ENCODE measurements at places on chromosomes 2 and 18.

DNA sequence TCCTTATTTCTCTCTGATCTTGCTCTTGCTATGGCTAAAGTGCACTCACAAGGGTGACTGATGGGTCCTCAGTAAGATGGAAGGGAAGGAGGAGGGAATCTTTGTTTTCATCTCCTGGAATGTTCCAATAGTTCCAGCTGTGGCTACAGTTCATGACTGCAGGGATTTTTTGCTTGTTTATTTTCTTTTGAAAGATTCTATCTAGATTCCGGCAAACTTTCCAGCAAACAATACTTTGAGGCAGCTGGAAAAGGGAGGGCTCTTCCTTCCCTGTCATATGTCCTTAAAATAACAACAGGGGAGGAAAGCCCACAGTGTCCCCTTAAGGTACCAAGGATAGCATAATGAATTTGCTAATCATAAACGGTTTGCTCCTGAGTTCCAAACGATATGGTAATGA lies 111.3 kb upstream of the SLC14A2 start:
- DNase-seq = no peak

DNA sequence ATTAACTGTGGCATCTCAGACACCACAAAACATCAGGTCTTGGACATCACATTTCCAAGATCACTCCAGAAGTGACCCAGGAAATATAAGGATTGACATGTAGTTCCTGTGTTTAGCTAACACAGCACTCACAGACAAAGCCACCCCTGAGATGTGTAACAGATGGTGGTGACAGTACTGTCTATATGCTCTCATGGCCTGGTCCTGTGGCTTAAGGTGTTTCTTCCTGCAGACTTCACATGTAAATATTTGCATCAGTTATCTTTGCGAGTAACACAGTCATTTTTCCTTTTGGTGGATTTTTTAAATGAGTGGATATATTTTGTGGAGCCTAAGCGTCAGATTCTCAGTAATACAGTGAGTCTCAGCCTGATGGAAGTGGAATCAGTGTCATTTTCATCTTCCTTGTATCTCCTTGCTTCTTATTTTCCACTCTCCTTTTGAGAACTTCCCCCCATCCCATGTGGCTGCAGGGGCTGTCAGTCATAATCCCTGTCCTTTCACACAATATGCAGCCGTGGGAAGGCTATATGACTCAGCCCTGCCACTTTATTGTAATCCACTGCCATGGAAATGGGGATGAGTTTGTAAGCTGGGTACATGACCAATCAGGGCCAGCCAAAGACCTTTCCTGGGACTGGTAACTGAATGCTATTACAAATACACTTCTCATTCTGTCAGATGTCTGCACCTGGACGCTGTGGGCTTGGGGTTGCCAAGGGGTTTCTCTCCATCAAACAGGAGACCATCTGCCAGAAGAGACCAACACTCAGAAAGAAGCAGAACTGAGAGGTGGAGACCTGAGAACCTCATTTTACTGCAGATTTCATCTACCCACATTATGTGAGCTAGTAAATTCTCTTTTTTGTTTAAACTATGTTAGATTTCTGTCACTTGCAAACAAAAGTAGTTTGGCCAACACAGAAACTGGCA lies 74.3 kb downstream of the ICOS start:
- no peak for DNase-seq

GRCh38 chr2:96636551-96637171 lies 1.5 kb downstream of the KANSL3 start:
- no peak for DNase-seq

- no peak for DNase-seq
Observed at GRCh38 chr18:8826971-8827370, 121.6 kb downstream of the MTCL1 start.

- peak; percentile 14 for DNase-seq
Observed at GRCh38 chr2:15668611-15669305, 77.1 kb downstream of the DDX1 start.

GRCh38 chr2:62349788-62350187 lies 153.9 kb downstream of the B3GNT2 start:
- DNase-seq = no peak

GRCh38 chr2:239964399-239965185 lies 60.5 kb downstream of the NDUFA10 start:
- no peak for DNase-seq

- no peak for DNase-seq
Observed at GRCh38 chr18:29840089-29840488, 1202.5 kb downstream of the DSC3 start.

GRCh38 chr2:235002198-235003095 lies 50.6 kb downstream of the SH3BP4 start:
- DNase-seq = no peak

GRCh38 chr2:17052001-17052400 lies 386.4 kb upstream of the CYRIA start:
- no peak for DNase-seq

- no peak for DNase-seq
Observed at GRCh38 chr2:222054813-222055212, 244.0 kb downstream of the PAX3 start.
